ENCODE measurements at places on chromosomes 1 and 21.

DNA sequence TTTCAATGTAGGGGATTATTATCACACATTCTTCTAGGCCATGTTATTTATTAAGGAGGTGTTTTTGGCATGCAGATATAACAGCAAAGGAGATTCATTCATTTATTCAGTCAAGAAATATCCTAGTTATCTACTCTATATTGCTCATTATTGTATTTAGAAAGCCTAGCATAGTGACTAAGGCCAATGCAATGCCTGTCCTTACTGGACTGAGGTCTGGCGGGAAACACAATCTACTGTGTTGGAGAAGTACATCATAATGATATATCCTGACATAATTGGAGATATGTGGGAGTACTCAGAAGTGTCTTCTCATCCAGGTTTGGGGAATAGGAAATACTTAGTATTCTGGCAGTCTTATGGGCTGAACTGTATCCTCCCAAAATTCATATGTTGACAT lies 421.5 kb upstream of the USP24 start:
- H3K36me3 ChIP-seq = no peaks in the 10 kb centered on the region
- no peak overlapping the region for H3K27ac ChIP-seq
- H3K4me3 ChIP-seq = no peak overlapping the region
- H3K27me3 ChIP-seq = no peaks in the 10 kb centered on the region
- DNase-seq = no peak
- H3K4me1 ChIP-seq = peaks cover 8% of the 10 kb centered on the region

GRCh38 chr21:32826329-32827167 lies 55.0 kb upstream of the PAXBP1 start:
- H3K27me3 ChIP-seq = no peaks in the 10 kb centered on the region
- H3K4me1 ChIP-seq = no peaks in the 10 kb centered on the region
- H3K27ac ChIP-seq = no peak overlapping the region
- DNase-seq = no peak

GRCh38 chr1:31478167-31478566 lies 65.2 kb downstream of the SERINC2 start:
- no peaks in the 10 kb centered on the region for H3K27me3 ChIP-seq
- no peaks in the 10 kb centered on the region for H3K36me3 ChIP-seq

GRCh38 chr1:41812051-41812450 lies 106.7 kb downstream of the HIVEP3 start:
- H3K4me3 ChIP-seq = no peak overlapping the region
- no peak for DNase-seq
- no peaks in the 10 kb centered on the region for H3K36me3 ChIP-seq
- no peaks in the 10 kb centered on the region for H3K4me1 ChIP-seq
- no peaks in the 10 kb centered on the region for H3K27me3 ChIP-seq
- no peak overlapping the region for H3K27ac ChIP-seq

DNA sequence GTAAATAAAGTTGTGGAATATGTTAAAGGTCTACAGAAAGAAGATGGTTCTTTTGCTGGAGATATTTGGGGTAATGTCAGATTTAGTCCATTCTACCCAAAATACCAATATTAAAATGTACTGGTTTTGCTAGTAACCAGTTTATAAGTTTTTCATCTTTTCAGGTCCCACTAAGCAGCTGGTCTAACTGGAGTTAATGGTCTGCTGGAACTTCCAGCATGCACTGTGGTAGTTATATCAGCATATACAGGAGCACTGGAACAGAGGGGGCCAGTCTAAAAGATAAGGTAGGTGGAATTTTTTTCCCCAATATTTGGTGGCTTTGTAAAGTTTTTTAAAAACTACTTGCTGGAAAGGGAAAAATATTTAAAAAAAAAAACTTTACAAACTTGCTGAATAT lies 3.9 kb downstream of the RABGGTB start:
- no peak overlapping the region for H3K4me3 ChIP-seq
- no peak overlapping the region for H3K27ac ChIP-seq
- peaks cover 52% of the 10 kb centered on the region for H3K36me3 ChIP-seq
- no peak for DNase-seq
- no peaks in the 10 kb centered on the region for H3K27me3 ChIP-seq

- H3K4me1 ChIP-seq = no peaks in the 10 kb centered on the region
- no peaks in the 10 kb centered on the region for H3K27me3 ChIP-seq
- H3K27ac ChIP-seq = no peak overlapping the region
- no peaks in the 10 kb centered on the region for H3K36me3 ChIP-seq
- DNase-seq = no peak
Observed at GRCh38 chr1:46010611-46011010, 121.8 kb downstream of the PIK3R3 start.

DNA sequence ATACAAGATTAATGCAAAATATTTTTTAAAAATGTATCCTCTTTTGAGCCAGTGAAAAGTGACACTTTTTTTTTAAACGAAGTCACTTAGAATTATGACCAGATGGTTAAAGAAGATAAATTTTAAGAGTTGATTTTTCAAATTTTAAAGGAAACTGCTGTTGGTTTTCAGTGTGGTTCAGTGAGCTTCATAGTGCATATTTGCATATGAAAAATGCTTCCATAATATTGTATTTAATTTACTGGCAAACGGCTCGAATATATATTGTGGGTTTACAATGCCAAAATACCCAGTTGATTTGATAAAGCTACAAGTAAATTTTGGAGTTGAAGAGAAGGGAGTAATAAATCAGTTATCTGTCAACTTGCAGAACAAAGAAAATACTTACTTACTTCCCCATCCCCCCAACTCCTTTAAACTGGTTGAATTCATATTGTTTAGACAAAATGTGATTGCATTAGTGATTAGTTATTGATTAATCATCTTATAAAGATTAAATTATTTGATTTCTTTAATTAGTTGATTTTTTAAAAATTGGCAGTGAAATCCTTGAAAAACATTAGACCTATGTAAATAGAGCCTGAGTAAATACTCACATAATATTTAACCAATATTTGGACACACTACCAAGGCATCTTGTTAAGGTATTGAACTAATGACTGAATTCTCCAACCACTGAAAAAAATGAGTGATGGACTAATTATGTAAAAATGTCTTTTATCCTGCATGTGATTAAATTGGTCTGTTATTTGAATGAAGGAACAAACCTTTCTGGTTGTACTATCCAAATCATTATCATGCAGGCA lies 122.8 kb upstream of the APP start:
- H3K36me3 ChIP-seq = no peaks in the 10 kb centered on the region
- DNase-seq = no peak
- no peaks in the 10 kb centered on the region for H3K4me1 ChIP-seq

- no peak overlapping the region for H3K4me3 ChIP-seq
- H3K4me1 ChIP-seq = no peaks in the 10 kb centered on the region
- no peak overlapping the region for H3K27ac ChIP-seq
- H3K36me3 ChIP-seq = no peaks in the 10 kb centered on the region
- H3K27me3 ChIP-seq = no peaks in the 10 kb centered on the region
Observed at GRCh38 chr1:87089070-87089736, 174.8 kb downstream of the HS2ST1 start.

DNA sequence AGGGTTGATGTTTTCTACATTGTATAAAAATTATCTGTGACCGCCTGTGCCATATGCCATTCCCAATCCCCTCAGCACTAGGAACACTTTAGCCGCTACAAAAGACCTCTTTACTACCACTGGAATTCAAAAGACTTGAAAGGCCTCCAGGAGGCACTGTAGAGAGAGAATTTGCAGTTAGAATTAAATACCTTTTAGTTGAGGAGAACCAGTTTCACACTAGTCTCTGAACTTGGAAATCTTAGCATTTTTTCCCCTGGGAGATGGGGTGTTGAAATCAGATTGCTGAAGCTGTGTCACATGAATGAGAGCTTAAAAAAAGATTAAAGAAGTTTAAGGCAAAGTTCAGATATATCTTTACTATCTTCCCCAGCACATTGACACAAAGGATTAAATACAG lies 291.0 kb downstream of the ADGRL2 start:
- no peaks in the 10 kb centered on the region for H3K4me1 ChIP-seq
- no peak overlapping the region for H3K27ac ChIP-seq
- no peak overlapping the region for H3K4me3 ChIP-seq
- DNase-seq = peak; percentile 29

DNA sequence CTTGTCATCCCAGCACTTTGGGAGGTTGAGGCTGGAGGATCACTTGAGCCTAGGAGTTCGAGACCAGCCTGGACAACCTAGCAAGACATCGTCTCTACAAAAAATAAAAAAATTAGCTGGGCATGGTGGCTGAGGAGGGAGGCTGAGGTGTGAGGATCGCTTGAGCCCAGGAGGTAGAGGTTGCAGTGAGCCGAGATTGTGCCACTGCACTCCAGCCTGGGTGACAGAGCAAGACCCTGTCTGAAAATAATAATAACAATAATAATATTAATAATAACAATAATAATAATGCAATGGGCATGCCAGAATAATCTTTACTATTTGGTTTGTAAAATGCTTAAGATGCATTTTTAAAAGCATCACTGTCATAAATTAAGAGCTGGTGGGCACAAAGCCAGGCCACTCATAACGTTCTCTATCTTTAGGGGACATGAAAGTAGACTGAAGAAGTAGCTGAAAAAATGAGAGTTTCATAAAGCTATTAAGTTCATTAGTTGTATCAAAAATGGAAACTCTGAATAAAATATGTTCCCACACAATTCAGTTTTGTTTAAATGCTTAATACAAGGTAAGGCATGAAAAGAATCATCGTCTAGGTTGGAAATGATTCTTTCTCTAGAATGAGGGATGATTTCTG lies 51.6 kb upstream of the ITPKB start:
- no peak for DNase-seq
- no peak overlapping the region for H3K27ac ChIP-seq
- H3K27me3 ChIP-seq = no peaks in the 10 kb centered on the region
- H3K4me3 ChIP-seq = no peak overlapping the region
- H3K4me1 ChIP-seq = peaks cover 12% of the 10 kb centered on the region

- peaks cover 8% of the 10 kb centered on the region for H3K4me1 ChIP-seq
- H3K27me3 ChIP-seq = no peaks in the 10 kb centered on the region
- H3K27ac ChIP-seq = peak overlapping the region; percentile 2
- no peak for DNase-seq
- peaks cover 43% of the 10 kb centered on the region for H3K36me3 ChIP-seq
- no peak overlapping the region for H3K4me3 ChIP-seq
Observed at GRCh38 chr1:36135796-36136195, 10.8 kb upstream of the COL8A2 start.

- DNase-seq = no peak
- no peak overlapping the region for H3K4me3 ChIP-seq
- H3K27me3 ChIP-seq = no peaks in the 10 kb centered on the region
- peaks cover 76% of the 10 kb centered on the region for H3K36me3 ChIP-seq
- H3K27ac ChIP-seq = no peak overlapping the region
Observed at GRCh38 chr1:154337253-154337894, 12.0 kb downstream of the ATP8B2 start.

DNA sequence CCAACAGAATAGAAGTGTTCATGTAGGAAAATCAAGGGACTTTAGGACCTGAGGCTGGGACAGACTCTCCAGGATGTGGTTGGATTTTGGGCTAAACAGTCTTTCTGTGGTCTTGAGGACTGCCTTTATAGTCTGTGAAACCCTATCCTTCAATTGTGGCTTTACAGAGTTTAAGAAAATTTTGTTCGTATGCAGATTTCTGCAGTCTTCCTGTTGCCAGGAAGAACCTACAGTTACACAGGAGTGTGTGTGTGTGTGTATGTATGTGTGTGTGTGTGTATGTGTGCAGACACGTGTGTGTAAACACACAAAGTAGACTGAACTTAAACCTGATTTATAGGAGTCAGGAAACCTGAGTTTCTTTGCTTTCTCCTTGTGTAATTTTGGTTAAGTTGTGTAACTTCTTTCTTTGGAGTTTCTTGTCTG lies 22.8 kb downstream of the NEK7 start:
- H3K27ac ChIP-seq = no peak overlapping the region
- H3K36me3 ChIP-seq = no peaks in the 10 kb centered on the region
- H3K4me3 ChIP-seq = no peak overlapping the region
- H3K27me3 ChIP-seq = no peaks in the 10 kb centered on the region

DNA sequence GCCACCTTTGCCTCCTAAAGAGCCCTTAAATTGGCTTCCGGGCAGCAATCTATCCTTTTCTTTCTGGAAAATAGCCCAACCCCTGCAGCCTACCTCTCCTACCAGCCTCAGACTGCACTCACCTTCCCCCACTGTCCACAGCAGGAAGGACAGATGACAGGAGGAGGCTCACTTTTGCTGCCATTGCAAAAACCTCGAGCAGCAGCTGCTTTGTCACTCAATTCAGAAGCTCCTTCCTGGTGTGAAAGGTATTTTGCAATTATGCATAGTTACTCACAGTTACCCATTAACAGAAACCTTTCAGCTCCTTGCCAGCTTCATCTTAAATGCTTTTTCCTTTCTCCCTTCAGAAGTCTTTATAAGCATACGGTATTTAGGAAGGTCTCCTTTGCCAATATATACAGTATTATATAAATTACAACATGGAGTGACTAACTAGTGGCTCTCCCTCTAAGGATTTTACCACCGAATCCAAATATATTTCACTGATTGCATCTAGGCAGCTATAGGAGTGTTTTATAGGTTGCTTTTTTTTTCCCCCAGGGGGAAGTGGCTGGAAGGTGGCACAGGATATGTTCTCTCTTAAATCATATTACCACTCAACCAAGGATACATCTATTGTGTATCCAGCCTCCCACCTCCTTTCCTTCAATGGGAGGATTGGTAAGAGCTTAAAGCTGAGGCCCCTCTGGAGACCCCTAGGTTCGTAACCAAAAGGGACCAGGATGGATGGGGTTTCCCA lies 142.1 kb upstream of the IPO9 start:
- no peaks in the 10 kb centered on the region for H3K4me1 ChIP-seq
- no peak overlapping the region for H3K4me3 ChIP-seq
- no peaks in the 10 kb centered on the region for H3K36me3 ChIP-seq
- no peak overlapping the region for H3K27ac ChIP-seq

All from tibial nerve (tissue), 4 donors.